ENCODE measurements at places on chromosomes 6 and 20.

GRCh38 chr6:167735084-167735950 is 91.4 kb upstream of the AFDN start:
- DNase-seq, result no peak

GRCh38 chr20:31706607-31707257 is 15.9 kb downstream of the BCL2L1 start:
- DNase-seq, result no peak

DNA sequence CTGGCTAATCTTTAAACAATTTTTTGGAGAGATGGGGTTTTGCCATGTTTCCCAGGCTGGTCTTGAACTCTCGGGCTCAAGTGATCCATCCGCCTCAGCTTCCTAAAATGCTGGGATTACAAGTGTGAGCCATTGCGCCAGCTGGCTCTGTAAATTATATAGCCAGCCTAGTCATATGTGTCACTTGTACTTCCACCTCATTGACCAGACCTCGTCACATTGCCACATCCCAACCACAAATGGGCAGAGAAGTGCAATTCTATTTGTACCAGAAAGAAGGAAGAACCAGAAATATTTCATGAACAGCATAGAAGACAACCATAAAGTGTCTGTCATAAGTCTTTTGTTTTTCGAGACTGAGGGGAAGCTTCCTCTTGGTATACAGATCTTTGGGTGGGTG is 304.9 kb upstream of the RNF24 start:
- DNase-seq, result no peak

DNA sequence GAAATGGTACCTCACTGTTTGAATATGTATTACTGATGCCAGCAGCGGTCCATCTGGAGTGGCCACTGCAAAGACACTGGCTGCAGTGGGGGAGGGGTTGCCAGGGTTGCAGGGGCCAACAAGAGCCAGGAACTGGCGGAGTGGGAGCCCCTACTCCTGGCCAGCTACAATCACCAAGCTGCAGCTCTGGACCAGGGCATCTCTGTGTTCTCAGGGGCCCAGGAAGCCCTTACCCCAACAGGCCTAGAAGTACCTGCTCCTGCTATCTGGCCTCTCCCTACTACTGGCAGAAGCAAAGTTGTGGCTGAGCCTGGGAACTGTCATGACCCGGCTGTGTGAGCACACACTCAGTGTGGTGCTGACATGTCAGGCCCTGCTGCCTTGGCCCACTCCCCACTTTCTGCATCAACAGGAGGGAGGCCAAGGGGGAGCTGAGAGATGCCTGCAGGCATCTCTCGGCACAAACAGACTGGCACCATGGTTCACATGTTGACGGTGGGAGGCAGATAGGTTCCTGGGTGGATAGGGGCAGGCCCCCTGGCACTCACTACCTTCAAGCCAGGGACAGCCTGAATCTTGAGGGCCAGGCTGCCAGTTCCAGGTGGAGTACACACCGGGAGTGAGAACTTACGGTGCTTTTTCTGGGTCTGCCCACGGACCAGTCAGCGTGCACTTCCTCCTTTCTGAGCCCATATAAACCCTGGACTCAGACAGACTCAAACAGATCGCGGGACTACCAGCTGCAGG is 1188.0 kb downstream of the GRIK2 start:
- no peak for DNase-seq

DNA sequence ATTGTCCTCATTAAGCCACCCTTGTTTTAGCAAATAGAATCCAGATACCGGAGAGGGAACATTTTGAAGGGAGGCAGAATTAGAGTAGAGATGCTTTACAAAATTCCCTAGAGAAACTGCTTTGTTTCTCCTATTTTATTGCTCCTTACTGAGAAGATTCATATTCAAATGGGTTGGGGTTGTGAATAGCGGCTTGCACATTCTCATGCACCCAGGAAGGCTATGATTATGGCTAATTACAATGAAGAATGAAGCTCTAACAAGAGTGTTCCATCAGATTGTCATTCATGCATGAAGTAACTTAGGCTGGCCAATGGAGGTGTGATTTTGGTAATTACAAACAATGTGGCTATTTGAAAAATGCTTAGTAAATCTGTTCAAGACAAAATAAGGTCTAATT is 129.6 kb downstream of the PACRG start:
- DNase-seq, result no peak

GRCh38 chr20:33522256-33522820 is 32.4 kb downstream of the CBFA2T2 start:
- DNase-seq, result no peak

DNA sequence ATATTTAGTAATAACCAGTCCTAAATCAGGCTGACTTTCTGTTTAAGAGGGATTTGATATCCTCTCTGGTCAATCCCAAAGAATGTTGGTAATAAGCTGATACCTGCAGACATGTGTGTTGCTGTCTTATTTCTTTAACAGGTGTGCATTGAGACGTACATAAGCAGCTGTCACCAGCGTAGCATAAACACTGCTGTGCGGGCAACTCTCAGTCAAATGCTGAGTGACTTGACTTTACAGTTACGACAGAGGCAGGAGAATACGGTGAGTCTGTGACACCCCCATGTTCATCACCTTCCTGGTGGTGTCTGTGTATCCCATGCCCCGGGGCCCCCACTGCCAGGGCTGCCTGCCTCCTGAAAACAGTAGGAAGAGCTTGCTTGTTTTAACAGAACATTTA is 20.1 kb upstream of the PBOV1 start:
- DNase-seq, result no peak

DNA sequence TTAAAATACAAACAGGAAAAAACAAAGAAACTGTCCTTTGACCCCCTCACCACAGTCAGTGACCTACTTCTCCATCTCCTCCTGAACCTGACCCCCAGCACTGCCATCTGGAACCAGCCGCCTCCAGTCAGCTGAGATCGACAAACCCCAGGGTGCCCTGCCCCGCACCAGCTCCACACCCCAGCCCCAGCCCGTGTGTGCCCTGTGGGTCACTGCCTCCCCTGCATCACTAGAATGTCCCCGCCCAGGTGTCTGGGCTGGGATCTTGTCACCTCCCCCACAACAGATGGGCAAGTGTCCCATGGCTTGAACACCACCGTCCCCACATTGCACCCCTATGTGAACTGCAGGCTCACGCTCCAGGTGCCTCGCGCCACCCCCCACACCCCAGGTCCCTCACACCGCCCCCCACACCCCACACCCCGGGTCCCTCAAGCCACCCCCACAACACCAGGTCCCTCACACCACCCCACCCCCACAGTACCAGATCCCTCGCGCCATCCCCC is 13.3 kb downstream of the TAF4 start:
- no peak for DNase-seq

GRCh38 chr20:42938441-42939205 is 251.1 kb downstream of the PTPRT start:
- no peak for DNase-seq

GRCh38 chr6:17096652-17097051 is 5.2 kb upstream of the STMND1 start:
- no peak for DNase-seq

DNA sequence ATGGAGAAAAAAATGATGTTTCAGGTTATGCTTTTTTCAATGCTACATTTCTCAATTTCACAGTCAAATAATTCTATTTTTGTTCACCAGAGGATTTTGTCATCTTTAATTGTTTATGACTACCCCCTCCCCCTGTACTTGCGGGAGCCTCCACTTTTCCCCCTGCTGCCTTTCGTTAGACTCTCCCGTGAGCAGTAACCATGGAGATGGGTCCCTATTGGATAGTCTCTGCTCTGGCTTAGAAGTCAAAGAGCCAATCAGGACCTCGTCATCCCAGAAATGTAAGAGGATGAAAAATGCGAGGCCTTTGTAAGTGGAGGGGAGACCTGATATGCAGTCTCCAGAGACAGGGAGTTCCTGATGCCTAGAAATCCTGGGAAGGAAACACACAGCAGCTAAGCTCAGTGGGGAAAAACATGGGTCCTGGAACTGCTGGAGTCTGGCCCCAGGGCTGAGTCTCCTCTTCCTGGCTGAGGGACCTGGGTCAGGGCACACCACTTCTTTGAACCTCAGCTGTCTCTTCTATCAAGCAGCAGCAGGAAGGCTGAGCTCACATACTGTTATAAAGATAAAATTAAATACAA is 298.7 kb downstream of the TSHZ2 start:
- DNase-seq, result no peak

GRCh38 chr6:135334169-135334568 is 153.1 kb downstream of the MYB start:
- no peak for DNase-seq

GRCh38 chr6:18155150-18155863 is at the start of gene KDM1B:
KDM1B (plus strand) TSS chr6:18155422; CDS start chr6:18159896, 4,474 bp downstream.
- DNase-seq, result peak; percentile 99

DNA sequence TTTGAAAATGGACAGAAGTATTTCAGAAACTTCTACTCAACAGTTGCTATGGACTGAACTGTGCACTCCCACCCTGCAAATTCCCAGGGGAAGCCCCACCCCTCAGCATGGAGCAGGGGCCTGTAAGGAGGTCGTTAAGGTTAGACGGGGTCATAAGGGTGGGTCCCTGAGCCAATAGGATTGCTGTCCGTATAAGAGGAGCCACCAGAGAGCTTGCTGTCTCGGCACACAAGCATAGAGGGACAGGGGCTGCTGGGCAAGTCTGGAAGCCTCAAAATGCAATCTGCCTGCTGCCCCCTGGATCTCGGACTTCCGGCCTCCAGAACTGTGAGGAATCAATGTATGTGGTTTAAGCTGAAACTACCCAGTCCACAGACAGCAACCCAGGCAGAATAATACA is 37.4 kb upstream of the AFDN start:
- no peak for DNase-seq

GRCh38 chr6:99507648-99508047 is 7.6 kb downstream of the USP45 start:
- DNase-seq, result no peak

DNA sequence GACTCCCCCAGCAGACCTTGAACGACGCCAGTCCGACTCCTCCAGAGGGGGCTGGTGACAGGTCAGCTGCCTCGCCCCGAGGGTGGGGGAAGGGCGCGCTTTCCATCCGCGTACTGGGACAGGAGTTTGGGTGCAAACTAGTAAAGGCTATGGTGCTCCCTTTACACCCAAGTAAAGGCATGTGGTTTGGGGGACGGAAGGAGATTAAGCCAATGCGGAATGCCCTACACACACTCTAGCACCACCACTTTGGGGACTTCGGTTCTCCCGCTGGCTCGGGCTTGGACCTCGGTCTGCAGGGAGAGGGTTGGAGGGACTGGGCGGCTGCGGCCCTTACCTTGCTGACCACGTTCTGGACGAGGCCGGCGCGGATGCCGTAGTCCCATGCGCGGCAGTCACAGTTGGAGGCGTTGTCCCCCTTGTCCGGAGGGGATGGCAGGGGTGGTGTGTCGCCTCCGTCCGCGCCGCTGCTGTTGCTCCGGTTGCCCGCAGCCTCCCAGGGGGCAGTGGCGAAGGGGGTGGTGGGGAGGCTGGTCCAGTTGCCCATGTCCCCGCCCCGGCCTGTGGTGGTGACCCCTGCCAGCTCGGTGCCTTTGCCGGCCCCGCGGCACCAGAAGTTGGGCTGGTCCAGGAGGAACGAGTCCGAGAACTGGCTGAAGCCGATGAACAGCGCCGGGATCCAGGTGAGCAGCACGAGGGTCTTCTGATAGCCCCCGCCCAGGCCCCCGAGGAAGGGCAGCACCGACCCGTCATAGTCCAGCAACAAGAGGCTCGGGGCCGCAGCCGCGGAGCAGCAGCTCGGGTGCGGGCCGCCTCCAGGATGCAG is 1.1 kb downstream of the SLC22A23 start:
- no peak for DNase-seq

- no peak for DNase-seq
Observed at GRCh38 chr20:47558295-47559066, 56.8 kb downstream of the NCOA3 start.

DNA sequence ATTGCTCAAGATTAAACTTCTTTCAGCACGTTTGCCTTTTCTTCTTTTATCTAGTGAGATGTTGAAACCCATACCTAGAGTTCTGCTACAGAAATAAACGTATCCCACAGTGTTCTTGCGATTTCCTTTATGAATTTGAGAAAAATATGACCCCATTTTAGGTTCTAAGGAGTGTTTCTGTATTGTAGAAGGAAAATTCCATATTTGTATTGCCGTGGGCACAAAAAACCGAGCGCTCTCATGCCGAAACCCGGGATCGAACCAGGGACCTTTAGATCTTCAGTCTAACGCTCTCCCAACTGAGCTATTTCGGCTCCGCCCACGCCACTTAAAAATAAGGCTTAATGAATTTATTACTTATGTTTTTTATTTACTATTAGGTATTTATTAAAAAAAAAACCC is 23.7 kb downstream of the ZNF311 start:
- peak; percentile 53 for DNase-seq

DNA sequence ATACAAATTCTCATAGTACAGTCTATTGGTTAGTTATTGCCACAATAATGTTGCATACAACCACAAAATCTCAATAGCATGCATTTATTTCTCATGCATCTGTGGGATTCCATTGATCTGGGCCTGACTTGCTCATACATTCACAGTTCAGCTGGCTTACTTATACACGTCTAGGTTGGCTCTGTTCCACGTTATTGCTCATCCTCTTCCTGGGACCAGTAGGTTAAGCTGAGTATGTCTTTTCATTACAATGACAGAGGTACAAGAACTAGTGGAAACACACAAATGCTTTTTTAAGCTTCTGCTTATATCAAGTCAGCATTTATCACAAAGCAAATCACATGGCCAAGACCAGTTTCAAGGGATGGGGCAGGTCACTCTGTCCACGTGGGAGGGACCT is 485.3 kb upstream of the BTBD3 start:
- no peak for DNase-seq

DNA sequence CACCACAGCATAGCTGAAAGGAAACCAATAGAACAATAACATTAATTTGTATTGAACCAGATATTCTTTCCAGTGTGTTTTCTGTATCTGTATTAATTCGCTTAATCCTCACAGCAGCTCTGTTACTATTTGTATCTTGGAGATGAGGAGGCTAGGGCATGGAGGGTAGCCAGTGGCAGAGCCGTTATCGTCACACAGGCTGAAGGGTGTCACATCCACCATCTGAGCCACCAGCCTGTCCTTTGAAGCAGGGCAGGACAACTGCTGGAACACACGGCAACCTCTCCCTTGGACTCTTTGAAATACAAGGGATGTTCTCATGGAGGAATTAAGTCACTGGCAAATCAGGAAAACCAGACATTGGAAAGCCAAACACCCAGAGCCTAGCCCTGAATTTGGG is 628.0 kb upstream of the CDH4 start:
- no peak for DNase-seq

GRCh38 chr20:49916146-49917002 is 1.0 kb upstream of the SPATA2 start:
- no peak for DNase-seq

DNA sequence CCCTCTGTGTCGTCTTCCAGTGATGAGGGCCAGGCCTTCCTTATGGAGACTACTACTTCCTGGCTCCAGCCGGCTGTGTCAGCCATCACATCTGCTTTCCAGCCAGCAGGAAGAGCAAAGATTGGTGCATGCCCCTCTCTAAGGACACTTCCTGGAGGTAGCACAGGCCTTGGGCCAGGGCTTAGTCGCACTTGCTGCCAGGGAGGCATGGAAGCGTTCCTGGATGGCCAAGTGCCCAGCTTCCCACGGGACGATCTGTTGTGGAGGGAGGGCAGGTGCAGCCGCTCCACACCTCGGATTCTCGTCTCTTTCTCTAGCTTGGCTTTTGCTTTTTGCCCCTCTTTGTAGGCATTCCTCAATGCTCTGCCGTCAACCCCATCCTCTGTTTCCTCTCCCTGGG is 11.9 kb downstream of the ERMARD start:
- no peak for DNase-seq

- no peak for DNase-seq
Observed at GRCh38 chr20:12207875-12208274, 290.2 kb downstream of the BTBD3 start.

Data from activated T-helper 1 cell treated with Interleukin-2 at 50 U/mL for 16 hours (primary cell).